SIG-M5 (cell line): ENCODE measurements at places on chromosomes 2 and 18.

DNA sequence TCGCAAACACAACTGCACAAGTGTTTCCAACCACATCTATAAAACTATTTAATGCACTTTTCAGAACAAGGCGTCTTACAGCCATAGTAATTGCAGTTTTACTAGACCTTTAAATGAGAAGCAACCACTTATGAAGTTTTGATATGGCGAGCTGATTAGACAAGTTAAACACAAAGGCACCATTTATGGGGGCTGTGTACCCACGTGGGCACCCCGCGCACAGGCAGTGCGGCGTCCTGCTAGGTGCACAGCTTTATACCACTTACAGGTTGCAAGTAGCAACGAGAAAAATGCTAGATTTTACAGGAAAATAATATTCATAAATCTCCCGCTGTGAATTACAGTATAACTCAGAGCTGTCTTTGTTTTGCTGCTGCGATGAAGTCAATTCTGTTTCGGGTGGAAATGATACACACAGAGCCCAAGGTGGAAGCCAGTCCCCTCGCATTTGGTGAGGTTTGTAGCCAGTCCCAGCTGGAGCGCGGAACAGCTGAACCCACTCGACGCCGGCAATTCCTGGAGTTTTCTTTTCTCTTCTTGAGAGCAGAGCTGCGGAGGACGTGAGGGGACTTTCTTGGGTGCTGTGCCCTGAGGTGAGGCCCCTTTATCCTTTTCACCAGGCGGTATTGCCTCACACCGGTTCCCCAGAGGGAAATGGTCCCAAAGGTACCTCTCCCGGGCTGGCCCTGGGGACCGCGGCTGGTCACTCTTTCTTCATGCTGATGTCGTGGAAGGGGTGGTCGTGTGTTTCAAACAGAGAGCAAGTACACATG, 76.7 kb downstream of the PTGR3 start:
- DNase-seq, result no peak

GRCh38 chr2:42793334-42794270, 1.2 kb upstream of the HAAO start:
- DNase-seq, result no peak

DNA sequence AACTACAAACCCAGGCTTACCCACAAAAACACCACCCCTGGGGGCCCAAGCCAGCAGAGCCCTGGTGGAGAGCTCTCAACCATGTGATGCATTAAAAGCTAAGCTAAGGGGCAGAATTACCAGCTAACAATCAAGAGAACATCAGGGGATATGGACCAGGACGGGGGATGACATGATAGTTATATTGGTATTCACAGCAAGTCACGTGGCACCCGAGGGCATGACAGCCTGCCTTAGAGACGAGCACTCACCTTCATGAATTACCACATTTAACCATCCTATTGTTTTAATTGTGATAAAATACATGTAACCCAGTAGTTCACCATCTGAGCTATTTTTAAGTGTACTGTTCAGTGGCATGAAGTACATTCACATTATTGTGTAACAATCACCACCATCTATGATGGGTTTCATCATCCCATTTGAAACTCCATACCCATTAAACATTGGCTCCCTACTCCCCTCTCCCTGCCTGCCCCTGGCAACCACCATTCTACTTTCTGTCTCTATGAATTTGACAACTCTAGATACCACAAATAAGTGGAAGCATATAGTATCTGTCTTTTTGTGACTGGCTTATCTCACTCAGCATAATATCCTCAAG, 245.6 kb downstream of the ANAPC1 start:
- no peak for DNase-seq

GRCh38 chr18:50473881-50474280, 86.0 kb upstream of the MAPK4 start:
- no peak for DNase-seq

- DNase-seq, result no peak
Measured at GRCh38 chr2:23327416-23327815, 57.6 kb upstream of the KLHL29 start.

- no peak for DNase-seq
Measured at GRCh38 chr2:15667809-15668556, 76.3 kb downstream of the DDX1 start.

GRCh38 chr2:193446967-193447366, 1252.2 kb upstream of the TMEFF2 start:
- no peak for DNase-seq

GRCh38 chr2:26162963-26163362, 9.9 kb upstream of the GAREM2 start:
- DNase-seq, result no peak

DNA sequence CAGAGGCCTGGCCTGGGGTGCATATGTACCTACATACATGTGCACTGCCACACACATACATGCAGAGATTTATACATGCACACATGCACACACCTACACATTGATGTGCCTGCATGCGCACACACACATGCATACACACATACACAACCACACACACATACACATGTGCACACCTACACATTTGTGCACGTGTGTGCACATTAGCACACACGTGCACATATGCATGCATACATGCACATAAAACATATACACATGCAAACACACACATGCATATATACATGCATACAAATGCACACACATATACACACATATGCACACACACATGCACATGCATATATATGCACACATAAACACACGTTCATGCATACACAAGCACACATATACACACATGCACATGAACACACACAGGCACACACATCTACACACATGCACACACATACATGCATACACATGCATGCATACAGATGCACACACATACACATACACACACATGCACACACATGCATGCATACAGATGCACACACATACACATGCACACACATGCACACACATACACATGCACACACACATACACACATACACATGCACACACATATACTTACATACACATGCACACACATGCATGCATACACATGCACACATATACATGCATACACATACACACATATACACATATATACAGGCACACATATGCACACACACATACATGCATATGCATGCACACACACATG, 23.6 kb upstream of the OTOS start:
- DNase-seq, result no peak

DNA sequence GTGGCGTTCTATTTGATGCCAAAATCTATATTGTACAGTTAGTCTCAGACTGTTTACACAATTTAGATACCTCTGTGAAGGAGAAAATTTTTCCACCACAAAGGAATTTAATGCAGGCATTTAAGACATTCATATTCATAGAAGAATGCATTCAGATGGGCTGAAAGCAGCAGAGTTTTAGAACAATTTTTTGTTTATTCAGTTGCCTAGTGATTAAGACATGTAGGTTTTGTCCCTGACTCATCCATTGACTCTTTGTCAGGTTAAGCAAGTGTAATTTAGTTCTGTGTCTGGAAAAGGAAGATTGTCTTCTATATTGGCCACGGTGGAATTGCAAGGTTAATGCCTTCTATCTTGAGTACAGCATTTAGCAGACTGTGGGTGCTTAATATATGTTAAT, 515.0 kb downstream of the PARD3B start:
- DNase-seq, result no peak
